ENCODE measurements at places on chromosomes 7 and 10. TPM values are rescaled to one million over a fixed set of nuclear protein-coding genes. Genes with fewer than 3 reads are reported as not detected.

Gene PIP
- not detected for total RNA-seq

Gene GRID2IP
- not detected for total RNA-seq

Gene ZPBP
- total RNA-seq: not detected

Gene GIMAP7
- total RNA-seq: 24.1 TPM

- no peak for DNase-seq
Observed at GRCh38 chr10:92753865-92754264, 64.1 kb downstream of the HHEX start.

DNA sequence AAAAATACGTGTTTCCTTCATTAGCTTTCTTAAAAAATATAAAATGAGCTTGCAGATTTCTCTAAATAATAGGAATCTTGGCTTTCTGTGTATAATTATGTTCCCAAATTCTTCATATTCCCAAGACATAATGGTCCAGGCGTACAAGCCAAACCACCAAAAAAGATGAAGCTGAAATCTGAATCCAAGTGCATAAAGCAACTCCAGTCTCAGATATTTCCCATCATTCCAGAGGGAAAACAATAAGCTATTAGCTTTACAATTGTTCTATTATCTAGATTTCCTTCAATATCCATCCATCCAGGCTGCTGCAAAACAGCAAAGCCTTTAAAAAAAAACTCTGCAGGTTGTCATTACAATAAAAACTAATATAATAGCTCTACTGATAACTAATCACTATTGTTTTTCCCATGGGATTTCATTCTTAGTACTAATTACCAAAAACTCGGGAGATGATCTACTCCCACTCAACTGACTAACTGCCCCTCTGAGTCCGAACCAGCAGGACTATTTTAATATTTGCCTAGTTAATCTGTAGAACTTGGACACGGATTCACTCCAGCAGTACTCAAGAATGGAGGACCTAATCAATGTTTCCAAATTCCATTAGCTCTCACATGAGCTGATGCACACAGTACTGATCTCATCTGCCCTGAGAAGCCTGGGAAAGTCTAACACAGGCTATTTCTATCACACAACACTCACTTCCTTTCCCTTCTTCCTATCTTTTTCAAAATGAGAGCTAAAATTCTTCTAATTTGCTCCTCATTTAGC, 108.9 kb upstream of the ASAH2 start:
- no peak for DNase-seq

GRCh38 chr7:35355911-35356310, 102.0 kb upstream of the TBX20 start:
- no peak for DNase-seq

DNA sequence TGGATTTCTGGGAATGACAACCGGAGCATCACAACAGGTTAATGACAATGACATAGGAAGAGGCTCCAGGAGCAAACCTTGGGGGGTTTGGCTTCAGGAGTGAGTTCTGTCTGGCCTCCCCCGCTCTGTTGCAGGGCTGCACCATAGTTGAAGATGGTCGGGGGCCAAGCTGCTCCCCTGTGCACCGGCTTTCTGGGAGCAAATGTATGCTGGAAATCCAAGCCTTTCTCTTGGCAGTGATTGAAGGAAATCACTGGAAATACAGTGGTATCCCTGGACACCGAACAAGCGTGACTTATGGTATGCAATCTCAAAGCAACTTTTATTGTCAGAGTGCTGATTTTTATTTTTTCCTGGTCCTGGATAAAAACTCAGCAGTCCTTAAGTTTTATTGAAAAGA, 251.9 kb upstream of the ZNF32 start:
- DNase-seq: no peak

DNA sequence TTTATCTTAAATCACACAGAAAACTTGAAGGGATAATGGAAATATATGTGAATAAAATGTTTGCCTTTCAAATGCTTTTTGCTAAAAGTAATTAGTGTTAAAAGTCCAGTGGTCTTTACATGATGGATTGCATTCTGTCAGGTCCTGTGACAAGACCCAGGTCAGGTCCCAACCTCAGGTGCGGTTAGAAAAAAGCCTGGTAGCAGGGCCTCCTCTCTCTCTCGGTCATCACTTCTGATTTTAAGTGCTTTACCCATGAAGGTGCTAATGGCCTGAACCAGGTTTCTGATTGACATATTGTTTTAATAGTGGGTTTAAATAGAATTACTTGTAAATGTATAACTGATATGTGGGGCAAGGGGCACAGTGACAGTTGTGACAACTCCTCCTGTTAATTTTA, 736.3 kb downstream of the POM121L12 start:
- DNase-seq: no peak

DNA sequence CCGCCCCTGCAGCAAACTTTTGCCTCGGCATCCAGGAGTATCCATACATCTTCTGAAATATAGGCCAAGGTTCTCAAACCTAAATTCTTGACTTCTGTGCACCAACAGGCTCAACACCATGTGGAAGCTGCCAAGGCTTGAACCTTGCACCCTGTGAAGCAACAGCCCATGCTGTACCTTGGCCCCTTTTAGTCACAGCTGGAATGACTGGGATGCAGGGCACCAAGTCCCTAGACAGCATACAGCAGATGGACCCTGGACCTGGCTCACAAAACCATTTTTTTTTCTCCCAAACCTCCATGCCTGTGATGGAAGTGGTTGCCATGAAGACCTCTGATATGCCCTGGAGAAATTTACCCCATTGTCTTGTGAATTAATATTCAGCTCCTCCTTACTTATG, 233.8 kb upstream of the KCND2 start:
- no peak for DNase-seq

DNA sequence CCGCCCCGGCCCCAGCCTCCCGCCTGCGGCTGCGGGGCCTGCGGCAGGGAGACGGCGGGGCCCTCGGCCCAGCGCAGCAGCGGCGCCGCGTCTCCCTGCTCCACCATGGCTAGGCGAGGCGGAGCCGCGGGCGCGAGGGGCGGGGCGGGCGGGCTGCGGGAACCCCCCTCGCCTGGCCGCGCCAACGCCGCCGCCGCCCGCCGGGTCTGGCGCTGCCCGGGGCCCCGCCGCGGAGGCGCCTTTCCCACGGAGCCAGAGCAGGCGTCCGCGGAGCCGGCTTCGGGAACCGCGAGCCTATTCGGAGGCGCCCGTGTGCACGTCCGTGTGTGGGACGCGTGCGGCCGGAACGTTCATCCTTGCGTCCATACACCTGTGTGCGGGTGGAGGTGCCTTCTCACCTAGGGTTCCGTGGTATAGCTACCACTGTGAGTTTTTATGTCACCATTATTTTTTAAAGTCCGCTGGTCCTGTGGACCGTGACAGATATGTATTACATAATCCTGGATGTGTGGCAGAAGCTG, at the start of gene DENND11:
TSS of gene DENND11 (minus strand) at position 120 of the 521 bp plus-strand sequence. CDS start at position 107, 13 bp downstream.
- DNase-seq: peak; percentile 77

DNA sequence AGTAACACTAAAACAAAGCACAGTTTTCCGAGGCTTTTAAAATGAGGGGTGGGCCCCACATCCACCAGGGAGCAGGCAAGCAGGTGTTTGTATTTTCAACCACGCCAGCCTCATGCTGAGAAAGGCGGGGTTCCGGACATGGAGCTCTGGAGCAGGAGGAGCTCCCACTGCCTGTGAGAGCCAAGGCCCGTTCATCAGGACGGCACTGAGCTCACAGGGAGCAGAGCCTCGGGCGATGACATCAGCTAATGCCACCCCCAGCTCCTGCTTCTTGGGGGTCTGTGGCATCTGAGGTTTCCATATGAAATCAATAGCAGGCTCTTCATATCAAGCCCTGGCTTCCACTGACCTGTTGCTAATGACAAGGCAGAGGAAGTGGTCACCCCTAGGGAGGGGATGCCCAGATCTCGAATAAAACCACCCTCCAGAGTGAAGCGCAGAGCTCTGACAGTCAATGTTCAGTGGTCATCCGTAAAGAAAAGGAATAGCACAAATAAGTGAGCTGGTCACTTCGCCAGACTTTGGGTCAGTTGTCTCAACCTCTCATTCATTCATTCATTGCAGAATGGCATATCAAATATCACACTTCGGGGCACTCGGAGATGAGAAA, 89.1 kb downstream of the TNS3 start:
- DNase-seq: no peak

- DNase-seq: no peak
Observed at GRCh38 chr10:7372504-7372903, 38.3 kb downstream of the SFMBT2 start.

DNA sequence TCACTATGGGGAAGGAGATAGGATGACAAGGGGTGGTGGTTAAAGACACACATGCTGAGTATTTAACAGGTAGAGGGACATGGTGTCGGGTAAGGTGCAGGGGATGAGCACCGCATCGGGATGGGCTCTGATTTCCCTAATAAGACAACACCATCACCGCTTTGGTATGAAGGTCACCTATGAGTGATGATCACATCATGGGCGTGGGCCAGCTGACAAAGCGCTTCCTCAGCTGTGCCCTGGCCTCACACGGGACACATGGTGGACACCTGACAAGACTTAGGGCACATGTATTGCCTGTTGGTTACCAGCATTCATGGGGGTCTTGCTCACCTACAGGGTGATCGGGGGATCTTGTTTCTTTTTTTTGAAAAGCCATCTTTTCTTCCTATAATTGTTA, 12.8 kb downstream of the C7orf57 start:
- DNase-seq: no peak

GRCh38 chr7:77797734-77798393, 370 bp downstream of the TMEM60 start:
- peak; percentile 62 for DNase-seq

DNA sequence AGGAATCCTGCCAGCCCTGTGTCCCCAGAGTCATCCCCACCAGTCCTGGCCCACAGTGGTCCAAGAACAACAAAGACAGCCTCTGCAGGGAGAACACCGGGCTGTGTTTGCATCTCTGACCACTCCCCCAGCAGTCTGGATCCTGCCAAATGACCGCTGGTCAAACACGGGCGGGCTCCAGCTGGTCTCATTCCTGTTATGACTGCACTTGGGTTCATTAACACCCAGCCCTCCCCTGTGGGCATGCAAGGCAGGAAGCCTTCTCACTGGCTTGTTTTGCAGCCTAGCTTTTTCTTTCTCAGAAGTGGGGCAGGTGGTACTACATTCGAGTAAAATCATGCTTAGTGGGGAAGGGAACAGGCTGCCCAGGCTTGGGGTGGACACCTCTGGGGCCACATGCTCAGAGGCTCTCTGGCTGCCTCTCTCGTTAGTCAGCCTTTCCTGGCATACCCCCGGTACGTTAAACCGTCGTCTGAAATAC, 190.0 kb downstream of the PLXNA4 start:
- DNase-seq: peak; percentile 71

DNA sequence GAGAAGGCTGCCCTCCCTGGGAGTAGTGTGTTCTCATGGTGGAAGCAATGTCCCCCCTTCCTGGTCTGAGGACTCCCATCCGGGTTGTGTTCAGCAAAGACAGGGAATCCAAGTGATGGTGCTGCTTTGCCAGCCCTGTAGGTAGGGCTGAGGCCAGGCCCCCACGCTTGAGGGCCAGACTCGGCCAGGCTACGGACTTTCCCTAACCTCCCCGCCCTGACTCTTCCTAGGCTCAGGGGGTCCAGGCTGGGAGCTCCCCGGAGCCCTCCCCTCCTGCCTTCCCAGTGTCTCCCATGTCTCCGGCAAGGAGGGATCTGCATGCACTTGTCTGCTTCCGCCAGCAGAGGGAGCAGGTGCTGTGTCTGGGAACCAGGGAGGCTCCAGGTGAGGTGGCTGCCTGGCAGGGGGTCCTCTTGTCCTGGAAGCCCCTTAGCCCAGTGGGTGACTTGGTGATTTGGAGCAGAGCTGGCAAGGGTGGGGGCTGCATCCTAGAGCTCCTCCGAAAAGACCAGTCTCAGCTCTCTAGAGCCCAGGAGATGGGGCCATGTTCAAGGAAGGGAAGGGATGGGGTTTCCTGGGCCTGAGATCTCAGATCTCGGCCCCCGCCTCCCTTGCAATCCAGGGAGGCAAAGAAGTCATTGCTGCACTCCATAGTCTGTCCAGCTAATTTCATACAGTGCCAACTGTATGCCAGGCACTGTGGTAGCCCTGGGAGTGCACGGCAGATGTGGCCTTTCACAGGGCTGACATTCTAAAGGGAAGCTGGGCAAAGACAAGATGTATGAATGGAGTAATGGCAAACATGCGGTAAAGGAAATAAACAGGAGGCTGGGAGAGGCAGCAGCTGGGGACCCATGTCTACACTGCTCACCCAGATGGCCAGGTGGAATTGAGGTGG, 20.3 kb upstream of the SFRP5 start:
- DNase-seq: peak; percentile 66

- DNase-seq: peak; percentile 35
Observed at GRCh38 chr10:103416436-103417147, 20.2 kb downstream of the PDCD11 start.

GRCh38 chr10:127971963-127972615, 65.2 kb downstream of the PTPRE start:
- no peak for DNase-seq

Measured in left ventricle myocardium superior (tissue), 1 donor.